Progenitor cell of endocrine pancreas (in vitro differentiated cells): ENCODE measurements at places on chromosomes 11 and 22. TPM values are rescaled to one million over a fixed set of nuclear protein-coding genes. Genes with fewer than 3 reads are reported as not detected.

DNA sequence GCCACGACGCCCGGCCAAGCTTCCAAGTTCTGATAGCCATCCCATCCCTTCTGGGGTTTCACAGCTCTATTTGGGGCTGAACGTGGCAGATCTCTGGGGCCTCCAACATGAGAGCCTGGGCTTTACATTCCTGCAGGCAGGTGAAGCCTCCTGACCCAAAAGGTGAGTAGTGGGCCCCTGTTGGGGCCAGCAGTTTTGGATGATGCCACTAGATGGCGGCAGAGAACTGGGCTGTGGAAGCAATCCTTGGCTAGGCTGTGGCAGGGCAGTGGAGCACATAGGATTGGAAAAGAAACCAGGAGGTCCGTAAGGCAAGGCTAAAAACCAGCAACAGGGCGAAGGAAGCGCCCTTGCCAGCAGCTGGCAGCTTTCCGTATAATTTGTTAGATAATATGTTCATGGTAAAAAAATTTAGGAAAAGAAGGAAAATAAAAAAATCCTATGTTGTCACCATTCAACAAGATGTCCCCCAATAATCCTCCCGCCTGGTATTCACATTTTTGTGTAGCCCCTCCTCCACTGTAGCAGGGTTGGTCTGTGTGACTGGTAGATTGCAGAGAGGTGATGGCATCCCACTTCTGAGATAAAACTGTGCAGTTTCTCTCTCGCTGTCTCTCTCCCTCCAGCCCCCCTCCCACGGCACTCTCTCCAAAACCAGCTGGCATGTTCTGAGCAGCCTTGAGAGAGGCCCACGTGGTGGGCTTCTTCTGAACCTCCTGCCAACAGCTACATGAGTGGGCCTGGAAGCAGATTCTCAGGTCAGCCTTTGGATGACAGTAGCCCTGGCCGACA is 43.6 kb upstream of the OR4B1 start:
- peak; percentile 65 for DNase-seq

- no peak for DNase-seq
Measured at GRCh38 chr22:23670378-23671295, 20.2 kb upstream of the RGL4 start.

GRCh38 chr11:8365216-8365941 is 101.7 kb upstream of the LMO1 start:
- DNase-seq: no peak

GRCh38 chr11:60772666-60773065 is 12.5 kb upstream of the MS4A10 start:
- no peak for DNase-seq

- no peak for DNase-seq
Measured at GRCh38 chr11:10730151-10730550, 20.9 kb upstream of the CTR9 start.

DNA sequence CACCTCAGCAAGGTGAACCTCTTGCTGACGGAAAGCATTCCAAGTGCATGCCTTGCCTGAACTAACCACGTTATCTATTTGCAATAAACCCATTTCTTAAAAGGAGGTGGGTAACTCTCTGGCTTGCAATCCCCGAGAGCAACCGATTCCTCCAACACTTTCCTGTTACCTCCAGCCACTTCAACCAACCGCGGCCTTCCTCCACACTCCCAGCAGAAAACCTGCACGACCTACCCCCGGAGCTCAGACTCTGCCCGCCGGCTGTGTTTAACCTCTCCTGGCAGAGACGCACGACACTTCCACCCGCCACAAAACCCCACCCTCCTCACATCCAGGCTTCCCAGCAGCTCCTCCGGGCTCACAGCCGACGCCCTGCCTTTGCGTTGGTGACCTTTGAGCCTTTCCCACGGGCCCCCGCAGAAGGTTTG is 708 bp downstream of the SCO2 start:
- DNase-seq: no peak

GRCh38 chr22:23243006-23243573 is 62.8 kb downstream of the BCR start:
- DNase-seq: no peak

DNA sequence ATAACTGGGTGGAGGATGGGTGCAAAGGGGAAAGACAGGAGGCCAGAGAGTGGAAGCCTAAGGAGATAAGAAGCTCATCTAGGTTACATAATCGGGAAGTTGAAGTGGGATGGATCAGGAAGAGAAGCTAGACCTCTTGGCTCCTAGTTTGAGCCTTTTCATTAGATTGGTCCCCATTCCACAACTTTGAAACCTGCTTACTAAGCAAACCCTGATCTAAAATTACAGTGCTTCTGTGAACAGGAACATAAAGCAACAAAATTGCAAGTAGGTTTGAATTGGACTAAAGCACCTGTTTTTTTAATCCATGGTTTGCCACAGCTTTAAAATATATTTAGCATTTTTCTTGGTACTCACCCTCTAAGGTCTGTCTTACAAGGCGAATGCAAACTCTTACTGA is 80.4 kb upstream of the EED start:
- DNase-seq: no peak

DNA sequence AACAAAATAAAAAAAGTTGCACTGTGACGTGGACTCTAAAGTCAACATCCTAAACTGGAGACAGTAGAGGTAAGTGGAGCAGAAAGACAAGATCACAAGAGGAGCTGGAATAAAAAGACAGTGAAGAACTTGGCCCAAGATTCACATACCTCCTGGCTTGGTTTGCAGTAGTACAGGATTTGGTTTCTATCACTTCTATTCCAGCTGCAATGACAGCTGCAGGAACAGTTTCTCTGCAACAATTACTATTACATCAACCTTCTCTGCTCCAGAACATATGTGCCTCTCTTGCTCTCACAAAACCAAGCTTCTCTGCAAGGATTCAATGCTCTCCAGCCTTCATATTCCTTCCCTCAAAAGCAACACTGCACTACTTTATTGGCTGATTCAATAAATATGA is 7.8 kb upstream of the KDM2A start:
- DNase-seq: no peak

The CATSPERZ gene
- not detected in 2 replicates for total RNA-seq

The KDM4F gene
- not detected in 2 replicates for total RNA-seq

The HEPACAM gene
- total RNA-seq: 0.07 and 0.13 TPM in 2 replicates
